Cardiac fibroblast (primary cell): ENCODE measurements at places on chromosomes 1 and 21.
A peak's percentile ranks its signal among the peaks of the same experiment; 100 is the strongest.

- DNase-seq = peak; percentile 84
Observed at GRCh38 chr1:66623812-66624211, 89.9 kb downstream of the SGIP1 start.

GRCh38 chr1:206000641-206001339 is 2.4 kb downstream of the RAB7B start:
- DNase-seq = no peak

- peak; percentile 43 for DNase-seq
Observed at GRCh38 chr1:240691909-240692705, 80.2 kb upstream of the GREM2 start.

GRCh38 chr1:155352631-155353030 is 31.9 kb downstream of the RUSC1 start:
- no peak for DNase-seq

DNA sequence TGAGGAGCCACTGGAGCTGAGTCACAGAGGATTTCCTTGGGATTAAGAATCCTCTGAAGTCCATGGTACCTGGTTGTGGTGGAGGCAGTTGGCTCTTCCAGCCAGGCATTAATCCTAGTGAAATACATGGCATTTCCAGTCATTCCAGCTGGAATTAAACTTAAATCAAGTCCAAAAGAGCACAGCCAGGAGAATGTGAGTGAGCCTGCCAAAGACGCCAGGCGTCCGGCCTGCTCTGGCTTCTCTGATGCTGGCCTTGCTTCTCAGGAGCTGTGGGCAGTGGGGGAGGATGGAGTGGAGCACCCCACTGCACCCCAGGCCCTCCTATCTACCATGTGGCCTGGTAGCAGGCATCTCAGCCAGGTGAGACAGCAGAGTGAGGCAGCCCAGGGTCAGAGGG is 23.4 kb upstream of the TENT5C start:
- no peak for DNase-seq

DNA sequence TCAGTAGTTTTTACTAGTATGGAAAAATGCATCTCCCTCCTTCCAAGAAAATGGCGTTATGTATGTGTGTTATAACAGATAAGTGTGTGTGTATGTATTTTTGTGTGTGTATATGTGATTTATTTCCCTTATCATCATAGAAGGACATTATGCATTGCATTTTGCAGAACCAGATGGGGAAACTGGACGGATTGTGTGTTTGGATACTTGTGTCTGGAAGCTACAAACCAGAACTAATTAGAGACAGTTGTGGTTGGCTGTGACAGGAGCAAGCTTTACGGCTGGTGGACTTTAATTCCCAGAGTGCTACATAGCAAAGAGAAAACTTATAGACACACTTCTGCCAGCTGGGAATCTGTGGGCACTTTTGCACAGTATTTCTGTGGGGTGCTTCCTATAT is 162.5 kb downstream of the RWDD3 start:
- DNase-seq = no peak

- DNase-seq = no peak
Observed at GRCh38 chr21:41494242-41494641, 13.7 kb downstream of the TMPRSS2 start.

DNA sequence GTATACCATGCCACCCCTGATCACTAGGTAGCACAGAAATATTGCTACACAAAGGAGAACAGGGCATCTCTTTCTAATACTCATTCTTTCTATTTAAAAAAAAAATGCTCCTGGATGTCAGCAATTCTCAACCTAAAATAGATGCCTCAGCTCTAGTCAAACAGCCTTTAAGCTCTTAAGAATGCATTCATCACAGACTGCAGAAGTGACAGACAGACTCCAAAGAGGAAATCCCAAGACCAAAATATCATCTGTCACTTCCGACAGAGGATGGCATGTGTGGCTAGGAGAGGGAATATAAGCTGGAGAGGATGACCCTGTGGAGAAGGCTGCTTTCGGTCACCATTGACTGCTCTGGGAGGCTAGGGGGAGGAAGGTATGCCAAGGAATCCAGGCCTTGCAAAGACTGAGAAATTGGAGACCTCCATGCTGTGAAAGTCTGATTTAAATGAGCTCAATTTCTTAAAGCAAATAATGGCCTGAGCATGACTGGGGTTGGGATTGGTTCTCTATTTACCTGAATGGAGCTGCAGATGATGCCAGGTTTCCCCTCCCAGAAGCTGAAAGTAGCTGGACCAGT is 277.4 kb downstream of the BRINP2 start:
- no peak for DNase-seq

- peak; percentile 12 for DNase-seq
Observed at GRCh38 chr1:117275055-117275454, 64.3 kb upstream of the VTCN1 start.

GRCh38 chr1:211327346-211327921 is 801 bp downstream of the TRAF5 start:
- DNase-seq = peak; percentile 71

DNA sequence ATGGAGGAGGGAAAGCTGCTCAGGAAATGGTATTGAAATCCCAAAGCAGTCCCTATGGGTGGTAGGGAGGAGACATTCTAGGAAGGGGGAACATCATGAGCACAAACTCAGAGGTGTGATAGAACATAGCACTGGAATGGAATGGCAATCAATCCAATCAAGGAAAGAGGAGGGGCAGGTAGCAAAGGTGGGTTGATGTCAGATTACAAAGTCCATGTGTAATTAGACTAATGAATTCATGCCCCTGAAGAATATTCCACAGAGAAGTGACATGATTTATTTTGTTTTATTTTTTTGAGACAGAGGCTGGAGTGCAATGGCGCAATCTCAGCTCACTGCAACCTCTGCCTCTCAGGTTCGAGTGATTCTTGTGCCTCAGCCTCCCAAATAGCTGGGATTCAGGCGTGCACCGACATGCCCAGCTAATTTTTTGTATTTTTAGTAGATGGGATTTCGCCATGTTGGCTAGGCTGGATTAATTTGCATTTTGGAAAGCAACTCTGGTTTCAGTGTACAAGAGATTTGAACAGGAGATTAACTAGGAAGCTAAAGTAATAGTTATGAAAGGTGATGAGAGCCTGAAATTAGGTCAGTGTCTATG is 36.1 kb downstream of the DEGS1 start:
- no peak for DNase-seq

DNA sequence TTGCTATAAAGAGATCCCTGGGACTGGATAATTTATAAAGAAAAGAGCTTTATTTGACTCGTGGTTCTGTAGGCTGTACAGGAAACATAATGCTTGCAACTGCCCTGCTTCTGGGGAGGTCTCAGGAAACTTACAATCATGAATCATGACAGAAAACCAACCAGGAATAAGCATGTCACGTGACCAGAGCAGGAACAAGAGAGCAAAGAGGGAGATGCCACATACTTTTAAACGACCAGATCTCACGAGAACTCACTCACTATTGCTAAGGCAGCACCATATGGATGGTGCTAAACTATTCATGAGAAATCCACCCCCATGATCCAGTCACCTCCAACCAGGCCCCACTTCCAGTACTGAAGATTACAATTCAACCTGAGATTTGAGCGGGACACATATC is 49.8 kb upstream of the RCC1 start:
- peak; percentile 82 for DNase-seq

DNA sequence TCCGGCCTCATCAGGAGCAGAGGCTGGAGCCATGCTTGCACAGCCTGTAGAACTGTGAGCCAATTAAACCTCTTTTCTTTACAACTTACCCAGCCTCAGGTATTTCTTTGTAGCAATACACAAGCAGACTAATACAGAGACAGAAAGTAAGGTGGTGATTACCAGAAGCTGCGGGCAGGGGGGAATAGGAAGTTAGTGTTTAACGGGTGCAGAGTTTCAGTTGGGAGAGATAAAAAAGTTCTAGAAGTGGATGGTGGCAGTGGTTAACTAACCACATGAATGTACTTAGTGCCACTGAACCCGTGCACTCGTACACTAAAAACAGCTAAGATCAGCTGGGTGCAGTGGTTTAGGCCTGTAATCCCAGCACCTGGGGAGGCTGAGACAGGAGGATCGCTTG is 80.4 kb upstream of the TARDBP start:
- DNase-seq = no peak

DNA sequence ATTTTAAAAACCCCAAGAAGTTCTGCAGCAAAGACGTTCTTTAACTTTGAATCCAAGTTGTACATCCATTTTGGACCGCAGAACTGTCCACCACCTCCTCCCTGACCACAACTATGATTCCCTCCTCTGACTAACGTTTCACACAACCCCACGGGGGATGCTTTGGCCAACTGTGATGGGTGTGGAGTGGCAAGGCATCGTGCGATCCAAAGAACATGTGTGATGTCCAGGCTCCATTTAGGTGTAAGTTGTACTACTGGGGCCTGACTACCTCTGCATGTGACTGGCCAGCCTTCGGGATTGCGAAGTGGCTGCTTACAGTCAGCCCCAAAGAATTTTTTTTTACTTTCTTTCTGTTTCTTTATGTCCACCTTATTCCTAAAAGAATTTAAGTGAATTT is 6.7 kb downstream of the KCNJ15 start:
- peak; percentile 97 for DNase-seq

DNA sequence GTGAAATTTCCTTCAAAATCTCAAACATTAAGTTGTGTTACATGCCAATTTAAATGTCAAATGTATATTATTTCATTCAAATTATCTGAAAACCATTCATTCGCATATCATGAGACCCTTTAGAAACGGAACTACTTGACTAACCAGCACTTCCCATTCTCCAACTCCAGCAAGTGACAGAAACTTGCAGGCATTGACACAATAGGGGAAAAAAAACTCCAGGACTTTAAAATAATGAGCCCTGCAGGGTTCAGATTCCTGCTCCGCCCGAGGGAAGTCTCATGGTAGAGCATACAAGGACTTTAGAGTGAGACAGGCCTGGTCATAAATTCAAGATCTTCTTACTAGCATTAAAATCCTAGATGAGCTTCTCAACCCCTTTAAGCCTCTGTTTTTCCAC is 138.9 kb downstream of the NR5A2 start:
- no peak for DNase-seq

GRCh38 chr1:5617546-5617945 is 374.7 kb downstream of the NPHP4 start:
- DNase-seq = no peak

DNA sequence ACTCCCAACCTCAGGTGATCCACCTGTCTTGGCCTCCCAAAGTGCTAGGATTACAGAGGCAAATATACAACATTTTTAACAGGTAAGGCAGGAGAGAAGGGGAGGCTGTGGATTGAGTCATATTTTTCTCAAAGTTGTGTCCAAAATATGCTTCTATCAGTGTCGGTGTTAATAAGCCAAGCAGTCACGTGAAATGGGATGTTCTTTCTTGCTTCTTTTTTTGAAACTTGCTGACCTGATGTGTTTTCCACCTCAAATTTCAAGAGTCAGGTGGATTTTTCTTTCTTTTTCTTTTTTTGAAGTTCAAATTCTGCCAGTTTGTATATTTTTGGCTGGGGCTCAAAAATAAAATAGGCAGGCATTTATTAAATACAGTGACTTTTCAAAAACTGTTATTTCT is 91.5 kb downstream of the PCP4 start:
- DNase-seq = no peak

- DNase-seq = no peak
Observed at GRCh38 chr1:243489681-243490546, 234.1 kb downstream of the SDCCAG8 start.

- no peak for DNase-seq
Observed at GRCh38 chr1:201673915-201674314, 135.0 kb downstream of the NAV1 start.

DNA sequence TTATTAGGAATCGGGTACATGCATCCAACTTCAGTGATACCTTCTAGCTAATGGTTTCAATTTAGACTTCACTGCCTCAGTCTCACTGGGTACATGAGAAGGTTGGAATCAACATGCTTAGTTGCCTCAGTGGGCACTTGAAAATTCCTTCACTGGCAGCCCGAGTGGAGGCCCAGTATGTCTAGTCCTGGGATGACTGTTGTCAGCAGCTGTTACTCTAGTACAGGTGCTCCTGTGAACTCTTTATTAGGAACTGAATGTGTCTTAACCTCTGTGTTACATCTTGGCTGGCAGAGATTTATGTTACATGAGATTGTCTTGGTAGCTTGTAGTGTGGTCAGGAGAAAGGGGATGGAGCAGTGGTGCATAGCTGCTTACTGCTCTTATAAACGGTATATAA is 13.4 kb downstream of the PLA2G2E start:
- DNase-seq = no peak

DNA sequence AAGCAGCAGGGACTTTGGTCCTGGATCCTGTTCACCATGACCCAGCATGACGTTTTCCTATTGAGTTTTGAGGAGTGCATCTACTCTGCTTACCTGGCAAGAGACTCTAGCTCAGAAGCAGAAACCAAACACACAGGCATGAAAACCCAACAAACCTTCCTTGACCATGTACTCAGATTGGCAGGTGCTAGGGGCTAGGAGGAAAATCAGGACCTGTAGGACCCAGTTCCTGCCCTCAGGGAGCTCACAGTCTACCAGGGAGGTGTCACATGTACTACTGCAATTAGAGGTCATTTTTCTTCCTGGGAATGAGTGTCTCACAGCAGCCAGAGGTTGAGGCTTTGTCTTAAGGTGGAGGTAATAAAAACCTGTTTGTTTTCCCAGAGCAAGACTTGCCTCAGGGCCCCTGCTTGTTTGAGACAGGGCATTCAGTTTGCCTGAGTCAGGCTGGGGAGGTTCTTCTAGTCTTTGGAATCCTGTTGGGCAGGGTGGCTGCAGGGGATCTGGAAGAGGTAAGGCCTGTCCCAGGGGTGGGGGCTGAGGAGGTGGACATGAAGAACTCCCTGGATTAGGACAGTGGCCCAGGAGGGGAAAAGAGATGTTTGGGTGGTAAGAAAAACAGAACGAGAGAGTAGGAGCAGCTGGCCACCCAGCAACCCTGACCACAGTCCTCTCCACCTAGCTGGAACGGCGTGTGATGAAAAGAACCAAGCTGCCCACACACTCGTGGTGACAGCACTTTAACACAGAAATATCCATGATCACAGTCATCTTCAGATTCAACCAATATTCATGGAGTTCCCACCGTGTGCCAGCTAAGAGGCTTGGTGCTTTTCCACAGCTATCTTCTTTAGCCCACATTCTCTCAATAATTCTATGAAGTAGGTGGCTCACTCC is 30.8 kb downstream of the IER5 start:
- no peak for DNase-seq

DNA sequence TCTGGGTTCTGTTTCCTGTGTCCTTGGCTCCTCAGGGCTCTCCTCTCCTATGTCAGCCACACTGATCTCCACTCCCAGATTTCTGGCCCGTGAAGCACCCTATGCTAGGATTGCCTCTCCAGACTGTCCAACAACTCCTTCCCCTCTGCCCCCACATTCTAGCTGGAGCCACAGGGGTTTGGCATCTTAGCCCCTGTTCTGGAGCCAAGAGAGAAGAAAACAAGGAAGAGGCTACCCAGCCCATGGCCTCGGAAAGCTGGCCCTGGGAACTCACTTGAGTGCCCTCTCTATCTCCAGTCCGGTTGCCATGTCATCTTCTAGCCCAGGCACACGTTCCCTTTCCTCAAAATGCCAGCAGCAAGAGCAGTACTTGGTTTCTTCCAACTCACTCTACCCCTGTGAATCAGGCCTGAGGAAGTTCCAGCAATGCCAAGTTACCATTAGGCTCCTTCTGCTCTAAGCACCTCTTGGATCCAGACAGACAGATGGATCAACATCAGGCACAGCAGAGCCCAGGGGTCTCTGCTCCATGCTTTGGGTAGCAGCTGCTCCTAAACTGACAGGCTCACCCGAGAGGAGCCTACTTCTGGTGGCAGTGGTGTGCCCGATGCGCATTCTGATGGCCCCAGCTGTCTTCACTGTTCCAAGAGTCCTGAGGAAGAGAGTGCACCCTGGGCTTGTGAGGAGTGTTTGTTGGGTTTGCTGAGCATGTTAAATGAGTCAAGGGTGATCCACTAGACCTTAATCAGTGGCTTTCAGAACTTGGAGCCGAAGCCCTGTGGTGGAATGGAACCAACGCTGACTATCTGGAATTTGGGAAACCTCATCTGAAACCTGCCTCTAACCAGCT is 11.6 kb upstream of the GPR61 start:
- DNase-seq = no peak
